ENCODE measurements at places on chromosomes 7 and 10.

DNA sequence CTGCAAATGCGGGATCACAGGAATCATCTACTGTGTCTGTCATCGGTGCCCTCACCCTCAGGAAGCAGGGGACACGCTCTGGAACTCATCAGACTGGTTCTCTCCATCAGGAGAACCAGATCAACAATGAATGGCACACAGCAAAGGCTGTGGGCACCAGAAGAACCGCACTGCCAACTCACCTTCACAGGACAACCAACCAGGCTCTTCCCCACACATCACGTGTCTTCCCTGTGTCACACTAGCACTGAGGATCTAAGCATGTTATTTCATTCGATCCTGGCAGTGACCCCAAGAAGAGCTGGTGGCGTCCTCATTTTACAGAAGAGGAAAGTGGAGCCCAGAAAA is 106.1 kb downstream of the TNS3 start:
- DNase-seq: no peak

- no peak for DNase-seq
These were observed 946.3 kb upstream of the GHITM start for GRCh38 chr10:83193026-83193425.

- no peak for DNase-seq
These were observed 32.4 kb upstream of the MTPN start for GRCh38 chr7:136009488-136010079.

DNA sequence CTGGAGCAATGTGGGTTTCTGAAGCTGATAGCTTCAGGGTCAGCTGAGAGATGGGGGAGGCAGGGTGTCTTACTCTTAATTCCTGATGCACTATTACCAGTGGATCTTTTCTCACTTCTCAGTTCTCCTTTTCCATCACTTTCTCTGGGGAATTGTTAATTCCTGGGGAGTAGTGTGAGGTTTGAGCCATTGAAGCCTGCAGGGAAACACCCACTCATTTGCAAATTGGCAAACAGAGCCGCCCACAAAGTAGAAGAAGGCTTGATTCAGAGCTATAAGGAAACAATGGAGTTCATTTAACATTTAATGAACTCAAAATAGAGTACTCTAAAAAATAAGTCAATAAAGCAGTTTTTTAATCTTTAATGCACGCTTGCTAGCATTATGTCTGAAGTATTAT is 4.3 kb upstream of the TECTB start:
- DNase-seq: no peak

DNA sequence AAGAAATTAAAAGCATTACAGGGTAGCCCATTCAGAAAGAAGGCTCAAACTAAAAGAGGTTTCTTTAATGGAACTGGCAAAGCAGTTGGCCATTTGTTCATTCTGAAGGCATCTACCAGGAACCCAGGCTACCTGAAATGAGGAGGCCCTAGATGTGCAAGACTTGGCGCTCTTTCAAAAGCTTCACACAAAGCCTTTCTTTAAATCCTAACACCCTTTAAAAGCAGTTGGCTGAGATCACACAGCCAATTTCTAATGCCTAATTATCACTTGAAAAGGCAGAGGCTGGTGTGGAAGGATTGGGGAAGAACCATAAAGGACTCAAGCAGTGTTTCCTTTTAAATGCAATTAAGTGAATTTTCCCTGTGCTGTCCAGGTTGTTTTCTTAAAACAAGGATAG is 23.2 kb downstream of the PPP1R17 start:
- DNase-seq: no peak

- no peak for DNase-seq
These were observed 14.1 kb downstream of the CCAR1 start for GRCh38 chr10:68735119-68735518.

- no peak for DNase-seq
These were observed 1.5 kb upstream of the OGDH start for GRCh38 chr7:44604941-44605340.
